ENCODE measurements at places on chromosomes 7 and 10. TPM values are rescaled to one million over a fixed set of nuclear protein-coding genes. Genes with fewer than 3 reads are reported as not detected.
A peak's percentile ranks its signal among the peaks of the same experiment; 100 is the strongest.

SLC26A5 gene
- total RNA-seq = not detected

MAP3K8 gene
- total RNA-seq = 27.0 TPM

DNA sequence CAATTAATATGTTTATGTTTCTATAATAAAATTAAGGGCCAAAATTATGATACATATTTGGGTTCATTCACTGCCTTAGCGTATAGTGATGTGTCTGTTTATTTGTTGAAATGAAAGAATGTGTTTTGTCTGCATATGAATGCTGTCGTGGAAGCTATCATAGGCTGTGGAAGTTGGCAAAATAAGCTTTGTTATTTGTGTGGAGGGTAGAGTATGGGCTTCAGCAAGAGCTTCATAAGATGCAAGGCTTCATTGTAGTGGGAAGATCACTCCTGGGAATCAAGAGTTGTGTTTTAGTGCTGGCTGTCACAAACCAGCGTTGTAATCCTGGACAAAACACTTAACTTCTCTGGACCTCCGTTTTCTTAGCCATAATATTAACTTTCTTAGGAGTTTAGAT is 2.5 kb downstream of the SLK start:
- peak overlapping the region; percentile 24 for H3K27ac ChIP-seq
- H3K36me3 ChIP-seq = peaks cover 7% of the 10 kb centered on the region
- DNase-seq = no peak
- peak overlapping the region; percentile 89 for H3K4me3 ChIP-seq
- H3K27me3 ChIP-seq = no peaks in the 10 kb centered on the region

TSPAN13 gene
- 1.1 TPM for total RNA-seq

DNA sequence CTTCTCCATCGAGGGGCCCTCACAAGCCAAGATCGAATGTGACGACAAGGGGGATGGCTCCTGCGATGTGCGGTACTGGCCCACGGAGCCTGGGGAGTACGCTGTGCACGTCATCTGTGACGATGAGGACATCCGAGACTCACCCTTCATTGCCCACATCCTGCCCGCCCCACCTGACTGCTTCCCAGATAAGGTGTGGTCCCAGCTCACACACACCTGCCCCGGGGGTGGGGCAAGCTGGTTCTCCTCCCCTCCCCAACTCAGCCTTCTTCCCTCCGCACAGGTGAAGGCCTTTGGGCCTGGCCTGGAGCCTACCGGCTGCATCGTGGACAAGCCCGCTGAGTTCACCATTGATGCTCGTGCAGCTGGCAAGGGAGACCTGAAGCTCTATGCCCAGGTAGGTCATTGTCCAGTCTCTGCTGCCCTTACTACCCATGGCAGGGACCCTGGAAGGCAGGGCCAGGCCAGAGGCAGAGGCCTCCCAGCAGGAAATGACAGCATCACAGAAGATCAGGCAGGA is 11.0 kb downstream of the FLNC start:
- no peak overlapping the region for H3K4me3 ChIP-seq
- H3K27ac ChIP-seq = no peak overlapping the region
- peaks cover 7% of the 10 kb centered on the region for H3K4me1 ChIP-seq
- H3K36me3 ChIP-seq = no peaks in the 10 kb centered on the region

GRCh38 chr7:2718296-2718965 is 30.4 kb downstream of the AMZ1 start:
- peak overlapping the region; percentile 27 for H3K4me3 ChIP-seq
- peak overlapping the region; percentile 54 for H3K27ac ChIP-seq
- no peak for DNase-seq
- H3K27me3 ChIP-seq = peaks cover 34% of the 10 kb centered on the region
- no peaks in the 10 kb centered on the region for H3K36me3 ChIP-seq

- H3K36me3 ChIP-seq = no peaks in the 10 kb centered on the region
- no peaks in the 10 kb centered on the region for H3K27me3 ChIP-seq
- no peaks in the 10 kb centered on the region for H3K4me1 ChIP-seq
- no peak for DNase-seq
These were observed 155.5 kb downstream of the ZNF248 start for GRCh38 chr10:37701781-37702493.

DNA sequence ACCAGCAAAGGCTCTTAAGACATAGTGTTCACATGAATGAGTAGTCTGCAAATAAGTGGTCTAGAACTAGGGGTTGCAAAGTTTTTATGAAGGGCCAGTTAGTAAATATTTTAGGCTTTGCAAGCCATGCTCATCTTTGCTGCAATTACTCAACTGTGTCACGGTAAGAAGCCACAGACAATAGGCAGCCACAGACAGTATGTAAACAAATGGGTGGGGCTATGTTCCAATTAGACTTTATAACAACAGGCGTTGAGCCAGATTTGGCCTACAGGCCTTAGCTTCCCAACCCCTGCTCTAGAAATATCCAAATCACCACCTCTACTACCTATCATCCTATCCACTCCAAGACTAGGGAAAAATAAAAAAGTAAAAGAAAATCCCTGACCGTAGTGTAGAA is 9.2 kb downstream of the IKZF5 start:
- no peak for DNase-seq
- no peak overlapping the region for H3K4me3 ChIP-seq
- peaks cover 18% of the 10 kb centered on the region for H3K36me3 ChIP-seq
- H3K27ac ChIP-seq = peak overlapping the region; percentile 55
- peaks cover 21% of the 10 kb centered on the region for H3K4me1 ChIP-seq

EXOC4 gene
- 76.3 TPM for total RNA-seq

GRCh38 chr10:80458638-80459037 is 4.5 kb downstream of the TSPAN14 start:
- peaks cover 7% of the 10 kb centered on the region for H3K36me3 ChIP-seq
- H3K4me1 ChIP-seq = peaks cover 84% of the 10 kb centered on the region
- peak overlapping the region; percentile 93 for H3K27ac ChIP-seq
- no peaks in the 10 kb centered on the region for H3K27me3 ChIP-seq

DNA sequence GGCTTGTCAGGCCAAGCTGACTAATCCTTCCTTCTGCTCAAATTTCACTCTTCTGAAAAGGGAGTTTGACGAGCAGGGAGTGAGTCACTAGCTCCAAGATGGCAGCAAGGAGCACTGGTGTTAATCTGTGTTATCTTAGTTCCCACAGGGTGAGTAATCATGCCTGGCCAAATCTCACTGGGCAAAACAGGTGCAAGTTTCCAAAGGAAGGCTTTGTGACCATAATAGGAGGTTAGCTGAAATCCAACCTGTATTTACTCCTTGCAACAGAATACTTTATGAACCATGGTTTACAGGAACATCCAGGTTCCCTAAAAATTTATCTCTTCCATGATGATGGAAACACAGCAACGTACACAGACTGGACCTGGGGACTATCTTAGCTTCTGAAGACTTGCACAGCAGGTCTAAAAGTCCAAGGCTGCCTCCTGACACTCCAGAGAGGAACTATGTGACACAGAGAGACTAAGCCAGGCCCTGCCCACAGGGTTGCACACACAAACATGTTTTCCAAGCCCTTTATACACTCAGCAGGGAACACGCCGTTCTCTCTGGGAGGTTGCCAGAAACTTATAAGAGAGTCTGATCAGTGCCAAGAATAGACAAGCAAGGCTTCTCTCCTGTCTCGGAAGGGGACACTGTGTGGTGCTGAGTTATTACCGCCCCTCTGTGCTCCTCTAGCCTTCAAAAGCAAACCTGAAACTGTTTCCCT is 46.3 kb downstream of the PDK4 start:
- no peaks in the 10 kb centered on the region for H3K36me3 ChIP-seq
- peaks cover 6% of the 10 kb centered on the region for H3K27me3 ChIP-seq
- DNase-seq = no peak
- H3K4me1 ChIP-seq = no peaks in the 10 kb centered on the region
- H3K4me3 ChIP-seq = no peak overlapping the region
- H3K27ac ChIP-seq = no peak overlapping the region

LGI1 gene
- total RNA-seq = not detected

- H3K36me3 ChIP-seq = peaks cover 7% of the 10 kb centered on the region
- H3K4me3 ChIP-seq = no peak overlapping the region
- DNase-seq = no peak
- H3K27ac ChIP-seq = no peak overlapping the region
- H3K4me1 ChIP-seq = peaks cover 14% of the 10 kb centered on the region
These were observed 58.9 kb downstream of the HIPK2 start for GRCh38 chr7:139718859-139719258.

DNA sequence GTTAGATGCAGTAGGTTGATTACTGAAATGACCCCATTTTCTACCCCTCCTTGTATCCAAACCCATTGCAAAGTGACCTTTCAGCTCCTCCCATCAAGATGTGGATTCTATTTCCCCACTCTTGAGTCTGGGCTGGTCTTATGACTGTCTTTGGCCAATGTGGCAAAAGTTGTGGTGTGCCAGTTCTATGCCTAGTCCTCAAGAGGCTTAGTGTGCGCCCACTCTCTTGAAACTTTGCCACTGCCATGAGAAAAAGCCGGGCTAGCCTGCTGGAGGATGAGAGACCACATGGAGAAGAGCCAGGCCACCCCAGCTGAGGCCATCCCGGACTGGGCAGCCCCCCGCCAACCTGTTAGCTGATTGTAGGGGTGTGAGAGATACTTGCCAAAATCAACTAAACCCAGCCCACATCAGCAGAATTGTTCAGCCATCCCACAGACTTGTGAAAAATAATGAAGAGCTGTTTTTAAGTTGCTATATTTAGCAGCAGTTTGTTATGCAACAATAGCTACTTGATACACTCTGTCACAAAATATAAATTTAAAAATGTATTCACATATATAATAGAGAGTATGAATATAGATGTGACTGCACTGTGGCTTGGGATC is 131.0 kb upstream of the PALS2 start:
- H3K36me3 ChIP-seq = no peaks in the 10 kb centered on the region
- no peak for DNase-seq
- H3K4me3 ChIP-seq = no peak overlapping the region
- H3K27me3 ChIP-seq = peaks cover 6% of the 10 kb centered on the region
- peaks cover 11% of the 10 kb centered on the region for H3K4me1 ChIP-seq

DNA sequence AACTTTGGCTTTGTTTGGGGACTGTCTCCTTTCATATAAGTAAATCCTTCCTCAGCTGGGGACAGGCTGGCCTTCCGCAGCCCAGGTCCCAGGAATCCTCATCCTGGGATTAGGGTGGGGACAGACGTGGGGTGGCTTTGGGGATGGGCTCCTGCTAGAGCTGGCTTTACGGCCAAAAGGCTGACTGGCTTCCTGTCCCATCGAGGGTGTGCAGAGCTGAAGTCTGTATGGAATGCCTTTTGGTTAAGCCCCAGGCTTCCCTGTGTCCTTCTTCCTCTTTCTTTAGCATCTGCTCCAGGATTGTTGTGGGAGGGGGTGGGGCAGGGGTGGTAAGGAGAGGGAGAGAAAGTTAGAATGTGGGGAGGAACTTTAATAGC is 59.4 kb upstream of the AQP1 start:
- no peak overlapping the region for H3K27ac ChIP-seq
- H3K4me1 ChIP-seq = no peaks in the 10 kb centered on the region
- H3K27me3 ChIP-seq = no peaks in the 10 kb centered on the region
- DNase-seq = no peak

TMEM270 gene
- not detected for total RNA-seq

SLC18A2 gene
- total RNA-seq = 0.12 TPM

DNA sequence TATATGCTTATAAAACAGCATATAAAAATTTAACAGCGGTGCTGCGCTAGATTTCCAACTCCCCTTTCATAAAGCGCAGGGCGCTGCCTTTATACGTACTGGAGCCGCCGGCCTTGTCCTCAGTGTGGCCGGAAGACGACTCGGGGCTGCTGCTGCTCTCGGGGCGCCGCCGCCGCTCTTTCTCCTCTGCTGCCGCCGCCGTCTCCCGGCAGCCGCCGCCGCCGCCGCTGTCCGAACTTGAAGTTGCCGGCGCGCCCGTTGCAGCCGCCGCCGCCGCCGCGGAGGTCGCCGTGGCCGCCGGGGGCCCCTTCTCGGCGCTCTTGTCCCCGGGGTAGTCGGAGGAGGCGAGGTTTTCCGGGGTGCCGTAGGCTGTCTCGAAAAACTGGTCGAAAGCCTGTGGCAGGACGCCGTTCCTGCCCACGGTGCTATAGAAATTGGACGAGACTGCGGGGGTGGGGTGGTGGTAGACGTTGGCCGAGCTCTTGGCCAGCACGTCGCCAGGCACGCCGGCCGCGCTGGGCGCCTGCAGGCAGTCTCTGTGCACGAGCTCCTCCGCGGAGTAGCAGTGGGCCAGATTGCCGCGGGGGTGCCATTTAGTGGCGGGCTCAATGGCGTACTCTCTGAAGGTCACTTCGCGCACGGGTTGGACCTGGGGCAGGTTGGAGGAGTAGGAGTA is 557 bp downstream of the HOXA11 start:
- H3K27me3 ChIP-seq = peaks cover 77% of the 10 kb centered on the region
- H3K27ac ChIP-seq = peak overlapping the region; percentile 24
- DNase-seq = peak; percentile 55
- H3K36me3 ChIP-seq = no peaks in the 10 kb centered on the region
- H3K4me3 ChIP-seq = peak overlapping the region; percentile 85
- peaks cover 50% of the 10 kb centered on the region for H3K4me1 ChIP-seq

DNA sequence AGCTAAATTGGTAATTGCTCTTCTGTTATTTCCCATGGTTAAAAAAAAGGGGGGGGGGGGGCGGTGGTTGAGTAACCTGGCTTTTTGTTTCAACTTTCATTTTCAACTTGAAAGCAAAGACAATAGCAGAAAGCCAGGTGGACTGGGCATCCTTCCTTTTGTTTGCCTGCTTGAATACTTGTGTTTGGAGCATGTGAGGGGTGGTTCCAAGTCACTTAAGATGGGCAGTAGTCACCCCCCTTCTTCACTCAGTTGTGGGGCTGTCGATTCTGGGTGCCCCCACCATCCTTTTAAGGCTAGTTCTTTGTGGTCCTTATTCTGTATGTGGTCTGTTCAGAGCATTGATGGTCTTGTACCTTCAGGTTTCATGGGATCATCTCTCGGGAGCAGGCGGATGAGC is 165.6 kb upstream of the PRR15 start:
- DNase-seq = no peak
- no peaks in the 10 kb centered on the region for H3K36me3 ChIP-seq
- no peak overlapping the region for H3K27ac ChIP-seq

DNA sequence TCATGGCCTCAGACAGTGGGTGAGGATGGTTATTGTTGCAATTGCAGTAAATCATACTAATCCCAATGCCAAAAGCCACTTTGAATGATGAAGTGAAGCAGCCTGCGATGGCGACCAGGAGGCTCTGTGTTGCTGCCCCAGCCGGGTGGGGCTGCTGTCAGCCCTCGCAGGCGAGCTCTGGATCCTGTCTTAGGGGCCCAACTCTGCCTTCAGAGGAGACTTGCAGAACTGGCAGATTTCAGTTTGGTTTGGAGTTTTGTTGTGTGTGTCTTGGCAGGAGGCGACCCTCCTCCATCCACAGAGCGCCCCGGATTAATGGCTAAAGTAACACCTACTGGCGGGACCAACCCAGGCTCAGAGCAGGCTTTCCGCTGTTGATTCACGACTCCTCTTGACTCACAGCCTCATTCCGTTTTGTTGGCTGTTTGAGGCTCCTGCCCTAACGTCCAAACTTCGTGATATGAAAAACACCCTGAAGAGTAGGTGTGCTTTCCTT is 67.9 kb upstream of the BMPER start:
- no peak overlapping the region for H3K27ac ChIP-seq
- H3K36me3 ChIP-seq = no peaks in the 10 kb centered on the region
- no peaks in the 10 kb centered on the region for H3K4me1 ChIP-seq

ACBD7 gene
- total RNA-seq = 2.5 TPM

GRCh38 chr7:45192621-45193041 is 35.0 kb downstream of the RAMP3 start:
- H3K4me1 ChIP-seq = peaks cover 35% of the 10 kb centered on the region
- DNase-seq = no peak
- peaks cover 51% of the 10 kb centered on the region for H3K27me3 ChIP-seq
- H3K36me3 ChIP-seq = peaks cover 7% of the 10 kb centered on the region

Measured in activated T-cell treated with anti-CD3 and anti-CD28 coated beads, Interleukin-2, amount 50 U/mL, for 72 hours (primary cell).